ENCODE measurements at places on chromosomes 2 and 18. TPM values are rescaled to one million over a fixed set of nuclear protein-coding genes. Genes with fewer than 3 reads are reported as not detected.

Gene IL1B
- not detected for total RNA-seq

Gene DLX2
- total RNA-seq, result not detected

Gene NT5C1B
- total RNA-seq, result not detected

Gene MLPH
- not detected for total RNA-seq

Gene NOSTRIN
- total RNA-seq, result not detected

Gene RNF103
- total RNA-seq, result 14.1 TPM

Gene RAX
- not detected for total RNA-seq
